ENCODE measurements at places on chromosomes 2 and 18.

- DNase-seq: no peak
Measured at GRCh38 chr2:143819190-143819735, 690.0 kb downstream of the ARHGAP15 start.

DNA sequence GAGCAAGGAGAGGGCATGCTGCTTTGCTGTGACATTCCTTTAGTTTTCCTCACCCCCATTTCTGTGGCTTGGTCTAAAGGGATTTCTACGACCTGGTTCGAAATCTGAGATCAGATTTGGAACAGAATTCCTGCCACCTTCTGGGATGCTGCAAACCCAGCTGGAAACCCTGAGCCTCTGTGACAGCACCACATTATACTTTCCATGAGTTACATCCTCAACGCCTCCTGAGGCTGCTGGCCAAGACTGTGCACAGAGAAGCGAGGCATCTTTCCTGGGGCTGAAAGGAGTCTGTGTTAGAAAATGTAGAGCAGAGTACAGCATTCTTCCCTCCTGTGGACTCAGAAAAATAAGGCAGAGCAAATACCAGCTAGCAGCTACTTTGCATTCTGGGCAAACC lies 138.1 kb upstream of the CHAC2 start:
- no peak for DNase-seq

DNA sequence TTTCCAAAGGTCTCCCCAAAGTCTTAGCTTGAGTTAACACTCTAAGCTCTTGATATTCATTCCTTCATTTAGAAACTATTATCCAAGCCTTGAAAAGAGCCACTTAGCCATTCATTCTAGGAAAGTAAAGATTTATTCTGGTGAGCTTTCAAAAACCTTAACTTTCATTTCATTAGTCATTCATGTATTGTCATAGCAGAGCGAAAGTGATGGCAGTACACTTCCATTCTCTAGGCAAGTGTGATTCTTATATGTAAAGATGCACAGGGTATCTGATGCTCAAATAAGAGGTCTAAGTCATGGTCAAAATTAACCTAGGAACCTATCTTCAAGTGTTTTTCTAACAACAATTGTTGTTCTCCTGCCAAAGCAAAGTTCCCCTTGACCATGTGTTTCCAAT lies 553.0 kb upstream of the FANCL start:
- no peak for DNase-seq

DNA sequence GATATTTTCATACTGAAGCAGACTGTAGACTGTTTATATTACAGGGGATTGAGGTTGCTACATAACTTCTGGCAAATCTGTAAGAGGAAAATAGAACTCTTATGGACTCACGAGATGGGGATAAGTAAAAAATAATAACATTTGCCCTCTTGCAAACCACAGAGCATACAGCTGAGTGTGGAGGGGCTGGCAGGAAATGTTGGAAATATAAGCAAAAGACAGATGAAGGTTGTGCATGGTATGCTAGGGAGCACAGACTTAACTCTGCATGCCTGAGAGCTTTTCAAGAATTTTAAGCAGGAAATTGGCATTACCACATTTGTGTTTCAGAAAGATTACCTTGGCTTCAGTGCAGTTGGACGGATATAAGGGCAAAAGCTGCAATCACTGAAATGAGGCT lies 411.1 kb downstream of the RAD51AP2 start:
- DNase-seq: no peak

DNA sequence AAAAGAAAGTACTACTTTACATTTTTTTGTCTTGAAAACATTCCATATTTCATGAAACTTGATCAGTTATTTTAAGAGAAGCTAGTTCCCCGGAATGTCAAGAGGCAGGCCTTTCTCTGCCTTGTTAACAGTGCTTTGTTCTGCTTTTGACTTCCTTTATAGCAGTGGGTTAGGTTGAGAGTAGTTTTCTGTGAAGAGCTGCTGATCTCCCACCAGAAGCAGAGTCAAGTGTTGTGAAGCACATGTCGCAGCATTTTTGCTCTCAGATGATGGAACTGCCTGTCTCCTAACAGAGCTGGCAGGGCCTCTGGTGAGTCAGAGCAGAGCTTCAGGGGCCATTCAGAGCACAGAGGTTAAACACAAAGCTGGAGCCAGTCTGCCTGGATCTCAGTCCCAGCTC lies 871.8 kb downstream of the SLC4A3 start:
- no peak for DNase-seq

GRCh38 chr2:156329031-156329926 lies 3.2 kb downstream of the NR4A2 start:
- no peak for DNase-seq

DNA sequence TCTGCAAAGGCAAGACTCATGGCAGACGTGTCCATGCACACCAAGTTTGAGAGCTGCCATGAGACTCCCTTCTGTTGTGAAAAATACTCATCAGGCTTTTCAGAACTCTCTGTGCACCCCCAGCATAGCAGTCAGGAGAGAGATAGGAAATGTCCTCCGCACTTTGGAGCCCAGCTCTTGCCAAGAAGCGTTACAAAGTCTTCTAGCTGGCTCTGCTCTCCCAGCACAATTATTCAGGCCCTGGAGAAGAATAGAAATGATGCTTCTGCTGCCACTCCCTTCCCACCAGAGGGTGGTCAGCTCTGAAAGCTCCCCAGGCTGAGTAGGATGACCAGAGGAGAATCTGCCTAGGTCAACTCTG lies 594.4 kb upstream of the ID2 start:
- DNase-seq: no peak

DNA sequence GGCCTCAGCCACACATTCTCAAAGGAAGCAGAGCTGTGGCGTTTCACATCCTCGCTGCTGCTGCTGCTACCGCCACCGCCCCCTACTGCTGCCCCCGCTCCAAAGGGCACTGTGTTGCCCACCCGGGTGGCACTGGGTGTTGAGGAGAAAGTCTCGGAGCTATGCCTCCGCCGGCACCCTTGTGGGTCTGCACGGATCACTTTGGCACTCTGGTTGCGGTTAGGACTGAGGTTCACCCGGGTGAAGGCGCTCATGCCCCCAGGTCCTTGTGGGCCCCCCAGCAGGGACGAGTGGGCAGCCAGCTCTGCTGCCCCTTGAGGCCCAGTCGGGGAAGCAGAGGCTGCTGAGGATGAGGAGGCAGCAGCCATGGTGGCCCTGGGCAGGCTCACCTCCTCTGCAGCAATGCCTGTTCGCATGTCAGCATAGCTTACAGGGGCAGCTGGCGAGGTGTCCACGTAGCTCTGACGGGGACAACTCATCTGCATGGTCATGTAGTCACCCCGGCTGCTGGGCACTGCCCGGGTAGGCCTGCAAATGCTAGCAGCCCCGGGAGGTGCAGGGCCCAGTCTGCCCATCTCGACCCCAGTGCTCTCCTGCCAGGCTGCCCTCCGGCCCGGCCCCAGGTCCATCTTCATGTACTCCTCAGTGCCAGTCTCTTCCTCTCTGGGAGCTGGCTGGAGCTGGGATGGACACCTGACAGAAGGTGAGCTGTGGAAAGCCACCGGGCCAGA lies 4.2 kb downstream of the IRS1 start:
- DNase-seq: no peak

- DNase-seq: no peak
Measured at GRCh38 chr2:177573120-177573519, 180.5 kb downstream of the AGPS start.

DNA sequence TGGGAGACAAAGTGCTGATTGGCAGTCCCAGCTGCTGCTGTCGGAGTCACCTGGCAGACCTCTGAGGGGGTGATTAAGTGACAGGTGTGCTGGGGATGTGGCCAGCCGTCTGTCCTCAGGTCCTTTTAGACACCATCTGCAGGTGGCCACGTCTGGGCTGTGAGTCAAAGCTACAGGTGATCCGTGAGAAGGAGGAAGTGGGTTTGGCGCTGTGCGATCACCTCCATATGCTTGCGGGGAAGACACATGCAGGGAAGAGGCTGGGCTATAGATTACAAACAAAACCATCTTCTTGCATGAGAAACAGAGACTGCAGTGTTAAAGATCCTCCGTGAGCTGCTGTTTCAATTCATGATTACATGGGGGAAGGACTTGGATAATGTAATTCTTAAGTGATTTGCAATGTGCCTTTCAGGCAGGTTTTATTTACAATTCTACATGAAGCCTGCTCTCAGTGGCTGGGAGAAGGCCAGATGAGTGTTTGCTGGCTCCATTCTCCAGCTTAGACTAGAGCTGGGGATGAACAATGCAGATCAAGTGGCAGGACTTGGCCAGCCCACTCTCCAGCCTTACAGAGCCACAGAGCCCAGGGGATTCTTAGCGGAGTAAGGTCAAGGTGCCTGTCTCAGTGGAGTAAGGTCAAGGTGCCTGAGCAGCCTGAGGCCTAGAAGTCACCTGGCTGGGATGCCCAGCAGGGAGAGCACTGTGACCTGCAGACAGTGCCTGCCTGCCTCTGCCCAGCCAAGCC lies 87.8 kb downstream of the LYPD1 start:
- no peak for DNase-seq

DNA sequence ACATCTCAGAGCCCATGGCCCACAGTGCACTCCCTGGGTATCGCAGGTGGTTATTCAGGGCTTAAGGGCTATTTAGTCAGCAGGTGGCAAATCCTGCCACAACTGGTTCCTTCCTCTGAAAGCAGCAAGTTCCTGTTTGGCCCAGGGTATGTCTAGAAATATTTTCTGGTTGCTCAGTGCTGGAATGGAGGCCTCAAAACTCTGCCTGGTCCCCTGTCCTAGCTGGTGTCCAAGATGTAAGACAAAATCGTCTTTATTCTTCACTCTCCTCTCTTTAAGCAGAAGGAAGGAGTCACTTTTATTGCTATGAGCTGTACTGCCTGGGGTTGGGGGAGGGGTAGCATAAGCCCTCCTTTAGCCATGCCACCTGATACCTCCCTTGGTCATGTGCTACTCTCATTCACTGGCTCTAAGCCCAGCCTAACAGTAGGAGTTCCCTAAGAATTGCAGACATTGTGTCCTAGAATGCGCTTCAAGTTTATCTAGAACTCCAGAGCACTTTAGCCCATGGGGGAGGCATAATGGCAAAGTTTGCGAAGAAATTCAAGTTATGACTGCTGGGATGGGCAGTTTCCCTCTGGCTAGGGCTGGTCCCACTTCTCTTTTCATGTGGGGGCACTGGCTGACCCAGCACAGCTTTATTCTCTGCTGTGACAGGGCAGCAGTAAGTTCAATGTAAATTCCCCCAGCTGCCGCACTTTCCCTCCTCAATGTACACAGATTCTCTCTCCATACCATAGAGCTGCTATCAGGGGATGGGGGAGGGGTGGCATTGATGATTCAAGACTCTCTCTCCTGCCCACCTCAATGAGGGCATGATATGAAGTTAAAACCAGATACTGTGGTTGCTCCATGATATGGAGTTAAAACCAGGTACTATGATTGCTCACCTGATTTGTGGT lies 27.1 kb upstream of the CWC22 start:
- no peak for DNase-seq

DNA sequence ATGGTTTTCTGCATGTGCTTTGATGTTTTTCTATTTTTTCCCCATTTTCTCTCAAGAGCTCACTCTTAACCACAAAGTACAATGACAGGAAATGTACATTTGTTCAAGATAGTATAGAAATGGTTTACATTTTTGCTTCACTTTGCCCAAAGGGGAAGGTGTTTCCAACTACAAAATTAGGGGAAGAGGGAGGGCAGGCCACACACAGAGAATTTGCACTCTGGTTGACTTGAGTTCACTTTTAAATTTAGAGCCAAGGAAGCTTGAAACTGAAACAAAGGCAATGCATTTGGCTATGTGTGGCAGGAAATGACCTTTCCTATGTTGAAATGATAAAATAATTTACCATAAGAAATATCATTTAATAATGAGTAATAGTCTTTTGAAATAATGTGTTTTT lies 19.1 kb upstream of the VIT start:
- no peak for DNase-seq

DNA sequence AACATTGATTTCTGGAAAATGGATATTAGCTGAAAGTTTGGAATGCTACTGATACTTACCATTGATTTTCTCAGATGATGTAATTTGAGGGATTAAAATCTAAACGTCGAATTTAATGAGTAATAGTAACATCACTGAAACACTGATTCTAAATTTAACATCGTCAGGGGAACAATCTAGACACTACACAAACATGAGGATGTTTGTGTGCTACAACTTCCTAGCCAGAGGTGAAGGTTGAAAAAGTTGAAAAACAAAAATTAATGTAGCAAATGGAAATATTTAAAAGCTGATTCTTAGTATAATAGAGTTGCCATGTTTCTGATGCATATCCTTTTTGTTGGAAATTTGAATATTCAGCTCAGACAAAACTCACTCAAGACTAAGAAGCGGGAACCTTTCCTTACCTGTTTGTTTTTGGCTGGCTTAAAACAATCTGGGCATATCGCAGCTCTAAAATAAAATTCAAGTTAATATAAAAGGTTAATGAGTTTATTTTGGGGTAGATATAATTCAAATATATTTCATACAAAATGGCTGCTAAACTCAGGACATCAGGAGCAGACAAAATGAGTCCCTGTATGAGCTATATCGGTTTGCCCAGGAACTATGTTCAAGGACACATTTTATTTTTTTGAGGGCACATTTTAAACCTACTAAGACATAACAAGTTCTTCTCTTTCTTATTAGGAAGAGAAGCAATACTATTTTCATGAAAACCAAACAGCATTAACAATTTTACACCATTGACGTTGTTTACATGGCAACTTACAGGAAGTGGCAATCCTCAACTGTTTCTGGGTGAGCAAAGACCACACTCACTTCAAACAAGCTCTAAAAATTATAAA lies 52.6 kb upstream of the PEX13 start:
- DNase-seq: no peak

DNA sequence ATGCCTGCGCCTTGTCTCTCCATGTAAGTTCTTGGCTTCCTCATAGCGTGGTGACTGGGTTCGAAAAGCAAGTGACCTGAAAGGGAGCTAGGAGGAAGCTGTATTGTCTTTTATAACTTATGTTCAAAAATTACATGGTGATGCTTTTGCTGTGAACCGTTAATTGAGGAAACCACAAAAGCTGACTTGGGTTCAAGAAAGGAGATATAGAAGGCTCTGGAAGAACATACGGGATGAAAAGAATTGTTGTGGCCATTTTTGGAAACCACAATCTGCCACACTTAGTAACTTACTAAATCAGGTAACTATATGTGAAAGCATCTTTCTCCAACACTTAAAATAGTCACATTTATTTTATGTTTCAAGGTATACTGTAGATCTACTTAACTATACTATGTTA lies 177.0 kb upstream of the RBMS1 start:
- DNase-seq: no peak

- DNase-seq: no peak
Measured at GRCh38 chr2:156077041-156077742, 255.3 kb downstream of the NR4A2 start.

- no peak for DNase-seq
Measured at GRCh38 chr2:195407783-195408182, 249.2 kb upstream of the SLC39A10 start.

DNA sequence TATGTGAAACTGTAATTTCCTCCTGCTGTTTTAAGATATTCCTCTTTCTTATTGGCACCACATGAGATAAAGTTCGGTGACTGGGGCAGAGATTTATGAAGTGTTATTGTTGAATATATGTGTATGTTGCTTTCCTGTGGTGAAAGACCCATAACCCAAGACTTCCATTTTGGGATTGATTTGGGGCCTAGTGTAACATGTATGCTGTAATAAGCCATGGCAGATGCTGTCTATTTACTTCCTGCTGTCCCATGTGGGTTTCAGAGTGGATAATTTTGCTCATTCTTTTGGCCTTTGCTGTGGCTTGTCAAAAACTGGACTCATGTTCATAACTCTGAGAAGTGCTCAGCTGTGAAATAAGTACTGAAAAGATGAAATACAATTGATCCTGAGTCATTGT lies 10.8 kb upstream of the MYO1B start:
- DNase-seq: no peak
